ENCODE measurements at places on chromosomes 4 and X. TPM values are rescaled to one million over a fixed set of nuclear protein-coding genes. Genes with fewer than 3 reads are reported as not detected.

- peak; percentile 3 for DNase-seq
These were observed 52.6 kb downstream of the CPZ start for GRCh38 chr4:8644966-8645752.

- no peak for DNase-seq
These were observed 14.8 kb downstream of the ADGRA3 start for GRCh38 chr4:22500831-22501714.

GRCh38 chr4:99033956-99034355, 38.4 kb downstream of the METAP1 start:
- no peak for DNase-seq

- DNase-seq: no peak
These were observed 250.4 kb downstream of the GPM6A start for GRCh38 chr4:175561696-175562095.

DNA sequence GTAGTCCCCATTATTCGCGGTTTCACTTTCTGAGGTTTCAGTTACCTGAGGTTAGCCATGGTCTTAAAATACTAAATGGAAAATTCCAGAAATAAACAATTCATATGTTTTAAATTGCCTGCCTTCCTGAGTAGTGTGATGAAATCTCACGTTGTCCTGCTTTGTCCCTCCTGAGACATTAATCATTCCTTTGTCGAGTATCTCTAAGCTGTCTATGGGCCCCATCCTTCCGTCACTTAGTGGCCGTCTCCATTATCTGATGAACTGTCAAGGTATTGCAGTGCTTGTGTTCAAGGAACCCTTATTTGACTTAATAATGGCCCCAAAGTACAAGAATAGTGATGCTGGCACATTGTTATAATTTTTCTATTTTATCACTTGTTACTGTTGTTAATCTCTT, 94.8 kb downstream of the ADGRL3 start:
- DNase-seq: no peak

DNA sequence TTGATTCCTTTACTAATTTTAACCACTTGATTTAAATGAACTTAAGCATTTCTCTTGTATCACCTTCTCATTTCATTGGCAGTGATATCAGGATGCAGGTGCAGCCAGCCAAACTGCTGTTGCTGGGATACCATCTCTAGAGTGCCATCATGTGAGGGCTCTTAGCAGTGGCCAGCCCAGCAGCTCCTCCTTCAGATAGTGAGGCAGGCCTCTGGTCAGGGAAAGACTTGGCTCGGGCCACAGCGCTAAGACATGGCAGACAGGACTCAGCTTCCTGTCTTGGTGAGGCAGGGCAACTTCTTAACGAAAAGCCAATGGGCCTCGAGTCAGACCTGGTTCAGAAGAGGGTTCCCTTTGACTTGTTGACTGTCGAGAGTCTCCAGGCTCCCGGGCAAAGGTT, 50.0 kb downstream of the NOP14 start:
- no peak for DNase-seq

DNA sequence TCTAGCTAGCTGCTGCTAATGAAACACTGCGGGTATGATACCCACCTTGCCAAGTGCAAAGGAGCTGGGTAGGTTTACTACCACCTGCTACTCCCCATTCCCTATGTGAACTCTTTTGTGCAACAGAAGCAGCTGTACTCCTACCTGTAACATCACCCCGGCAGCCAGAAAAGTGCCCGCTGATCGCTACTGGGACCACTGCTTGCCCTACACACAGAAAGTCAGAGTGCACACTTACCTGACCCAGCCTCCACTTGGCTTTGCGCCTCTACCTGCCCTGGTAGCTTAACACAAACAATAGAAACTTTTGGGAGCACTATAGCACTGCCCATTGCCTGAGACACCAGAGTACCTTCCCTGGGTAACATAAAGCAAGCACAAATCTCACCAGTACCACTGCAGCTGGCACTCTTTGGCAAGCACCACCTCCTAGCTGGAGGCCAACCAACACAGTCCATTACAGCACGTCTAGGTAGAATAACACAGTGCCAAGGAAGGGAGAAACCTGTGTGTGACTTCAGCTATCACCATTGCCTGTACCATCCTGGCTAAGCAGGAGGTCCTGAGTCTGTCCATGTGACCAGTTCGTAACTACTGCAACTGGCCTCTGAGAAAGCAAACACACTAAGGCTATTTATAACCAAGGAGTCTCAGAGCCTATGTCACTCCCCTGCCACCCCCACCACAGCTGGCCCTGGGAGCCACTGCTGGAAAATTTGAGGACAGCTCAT, 80.1 kb downstream of the CENPC start:
- no peak for DNase-seq

The CCDC110 gene
- 2.1 TPM for total RNA-seq

- DNase-seq: no peak
These were observed 39.1 kb upstream of the MBTPS2 start for GRCh38 chrX:21800344-21800770.

DNA sequence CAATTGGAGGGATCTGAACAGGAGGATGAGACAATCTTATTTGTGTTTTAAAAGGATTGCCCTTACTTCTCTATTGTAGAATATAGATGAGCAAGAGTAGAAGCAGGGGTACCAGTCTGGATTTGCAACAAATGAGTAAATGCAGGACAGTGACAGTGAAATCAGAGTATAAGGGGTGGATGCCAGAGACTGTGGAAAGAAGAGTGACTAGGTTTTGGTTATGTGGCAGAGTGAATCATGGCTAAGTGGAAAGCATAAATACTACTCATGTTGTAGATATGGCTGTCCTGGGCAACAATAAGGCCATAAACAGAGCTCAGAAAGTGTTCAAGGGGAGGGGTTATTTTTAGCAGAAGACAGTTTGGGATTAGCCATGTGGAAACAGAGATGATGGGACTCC, 6.0 kb upstream of the VSIG4 start:
- no peak for DNase-seq

- DNase-seq: peak; percentile 7
These were observed 9.1 kb downstream of the ASMTL start for GRCh38 chrX:1443496-1444075.

DNA sequence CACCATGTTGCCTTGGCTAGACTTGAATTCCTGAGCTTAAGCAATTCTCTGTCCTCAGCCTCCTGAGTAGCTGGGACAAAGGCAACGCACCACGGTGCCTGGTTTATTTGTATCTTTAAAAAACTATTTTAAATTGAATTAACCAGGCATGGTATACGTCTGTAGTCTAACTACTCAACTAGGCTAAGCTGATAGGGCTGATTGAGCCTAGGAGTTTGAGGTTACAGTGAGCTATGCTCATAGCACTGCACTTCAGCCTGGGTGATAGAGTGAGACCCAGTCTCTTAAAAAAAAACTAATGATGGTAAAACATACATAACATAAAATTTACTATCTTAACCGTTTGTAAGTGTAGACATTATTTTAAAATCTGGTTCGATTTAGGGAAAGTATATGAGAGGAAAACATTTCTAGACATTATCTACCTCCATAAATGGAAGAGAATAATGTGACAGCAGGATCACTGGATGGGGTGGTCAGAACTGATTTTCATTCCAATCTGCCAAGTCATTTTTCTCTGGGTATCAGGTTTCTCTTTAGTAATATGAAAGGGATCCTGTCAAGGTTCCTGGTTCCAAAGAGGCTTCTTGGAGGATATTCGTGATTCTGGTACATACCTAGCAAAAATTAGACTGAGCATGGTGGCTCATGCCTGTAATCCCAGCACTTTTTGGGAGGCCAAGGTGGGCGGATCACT, 8.7 kb upstream of the ITGB1BP2 start:
- no peak for DNase-seq

The RPA4 gene
- 3.7 TPM for total RNA-seq

DNA sequence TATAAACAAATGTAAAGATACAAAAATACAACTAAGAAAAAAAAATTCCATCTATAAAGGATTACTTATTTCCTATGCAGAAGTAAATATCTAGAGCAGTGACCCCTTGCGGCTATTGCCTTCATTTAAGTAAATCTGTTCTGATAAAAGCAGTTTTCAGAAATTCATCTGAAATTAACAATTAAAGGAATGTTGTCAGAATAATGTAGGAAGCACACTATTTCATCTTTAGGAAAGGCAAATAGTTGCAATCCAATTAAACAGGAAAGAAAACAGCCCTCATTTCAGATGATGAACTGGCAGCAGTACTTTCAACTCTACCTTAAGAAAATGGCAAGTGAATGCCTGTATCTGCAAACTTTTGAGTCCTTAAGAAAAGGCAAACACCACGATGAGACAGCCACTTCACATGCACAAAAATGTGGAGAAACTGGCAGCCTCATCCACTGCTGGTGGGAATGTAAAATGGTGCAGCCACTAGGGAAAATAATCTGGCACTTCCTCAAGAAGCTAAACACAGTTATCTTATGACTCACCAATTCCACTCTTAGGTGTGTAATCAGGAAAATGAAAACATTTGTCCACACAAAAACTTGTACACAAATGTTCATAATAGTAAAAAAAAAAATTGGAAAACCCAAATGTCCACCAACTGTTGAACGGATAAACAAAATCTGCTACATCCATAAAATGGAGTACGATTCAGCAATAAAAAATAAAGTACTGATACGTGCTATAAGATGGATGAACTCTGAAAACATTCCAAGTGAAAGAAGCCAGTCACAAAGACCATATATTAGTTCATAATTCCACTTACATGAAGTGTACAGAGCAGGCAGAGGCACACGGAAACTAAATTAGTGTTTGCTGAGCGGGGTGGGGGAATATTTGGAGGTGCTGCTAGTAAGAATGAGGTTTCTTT, 2.0 kb upstream of the THAP9 start:
- no peak for DNase-seq

DNA sequence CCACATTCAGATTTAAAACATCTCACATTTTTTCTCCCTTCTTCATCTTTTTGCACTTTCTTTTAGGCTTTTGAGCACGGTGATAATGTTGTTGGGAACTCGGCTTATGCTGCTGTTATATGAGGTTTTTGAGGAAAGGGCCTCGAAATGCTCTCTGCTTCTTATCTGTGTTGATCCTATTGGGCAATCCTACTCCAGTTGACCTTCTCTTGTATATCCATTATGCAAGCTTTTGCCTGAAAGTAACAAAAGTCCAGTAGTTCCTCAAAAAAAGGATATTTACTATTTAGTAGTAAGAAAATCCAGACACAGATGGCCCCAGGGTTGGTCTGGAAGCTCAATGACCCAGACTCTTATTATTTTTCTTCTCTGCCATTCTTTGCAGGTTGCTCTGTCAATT, 57.7 kb upstream of the SPANXB1 start:
- DNase-seq: no peak

DNA sequence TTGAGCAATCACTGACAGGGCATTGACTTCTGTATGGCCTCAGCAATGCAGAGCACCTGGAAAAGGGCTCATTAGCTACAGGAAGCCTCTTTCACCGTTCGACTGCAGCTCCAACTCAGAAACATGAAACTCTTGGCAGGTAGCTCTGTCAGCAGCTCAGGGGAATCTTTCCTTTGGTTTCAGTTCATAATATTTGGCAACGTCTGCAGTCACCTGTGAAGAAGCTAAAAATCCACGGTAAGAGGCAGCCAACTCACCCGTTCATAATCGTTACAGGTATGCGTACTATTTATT, 354.9 kb downstream of the CAMK2D start:
- no peak for DNase-seq

- DNase-seq: no peak
These were observed 311.3 kb upstream of the HS3ST1 start for GRCh38 chr4:11739992-11740391.

The XIAP gene
- total RNA-seq: 50.3 TPM

DNA sequence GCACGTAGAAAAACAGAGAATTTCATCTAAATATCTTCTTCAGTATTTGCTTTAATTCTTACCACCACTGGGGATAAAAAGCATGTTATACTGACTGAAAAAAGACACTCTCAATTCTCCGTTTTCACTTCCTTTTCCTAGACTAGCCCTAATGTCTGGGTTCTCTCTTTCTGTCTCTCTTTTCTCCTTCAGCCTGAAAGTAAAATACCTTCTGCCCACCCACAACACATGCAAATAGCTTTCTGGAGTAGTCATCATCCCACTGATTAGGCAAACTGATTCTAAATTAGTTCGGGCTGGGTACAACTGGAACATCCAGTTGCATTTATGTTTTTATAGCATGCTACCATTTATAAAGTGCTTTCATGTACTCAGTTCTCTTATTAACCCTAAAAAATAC, 142.4 kb upstream of the ANKRD50 start:
- no peak for DNase-seq

The NOX1 gene
- total RNA-seq: not detected

The HPGDS gene
- total RNA-seq: 8.5 TPM

- no peak for DNase-seq
These were observed 17.8 kb upstream of the CHIC2 start for GRCh38 chr4:54082168-54082567.

- DNase-seq: no peak
These were observed 100.9 kb upstream of the RADX start for GRCh38 chrX:106510713-106511403.

DNA sequence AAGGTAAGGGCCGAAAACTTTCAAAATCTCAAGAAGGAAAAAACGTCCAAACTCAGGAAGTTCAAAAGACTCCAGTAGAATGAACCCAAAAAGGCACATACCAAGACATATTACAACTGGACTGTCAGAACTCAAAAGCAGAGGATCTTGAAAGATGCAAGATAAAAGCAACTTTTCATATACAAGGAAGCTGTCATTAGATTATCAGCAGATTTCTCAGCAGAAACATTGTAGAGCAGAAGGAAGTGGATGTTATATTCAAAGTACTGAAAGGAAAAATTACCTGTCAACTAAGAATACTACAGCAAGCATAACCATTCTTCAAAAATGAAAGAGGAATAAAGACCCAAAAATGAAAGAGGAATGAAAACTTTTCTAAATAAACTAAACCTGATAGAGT, 224.9 kb downstream of the FAT4 start:
- no peak for DNase-seq

DNA sequence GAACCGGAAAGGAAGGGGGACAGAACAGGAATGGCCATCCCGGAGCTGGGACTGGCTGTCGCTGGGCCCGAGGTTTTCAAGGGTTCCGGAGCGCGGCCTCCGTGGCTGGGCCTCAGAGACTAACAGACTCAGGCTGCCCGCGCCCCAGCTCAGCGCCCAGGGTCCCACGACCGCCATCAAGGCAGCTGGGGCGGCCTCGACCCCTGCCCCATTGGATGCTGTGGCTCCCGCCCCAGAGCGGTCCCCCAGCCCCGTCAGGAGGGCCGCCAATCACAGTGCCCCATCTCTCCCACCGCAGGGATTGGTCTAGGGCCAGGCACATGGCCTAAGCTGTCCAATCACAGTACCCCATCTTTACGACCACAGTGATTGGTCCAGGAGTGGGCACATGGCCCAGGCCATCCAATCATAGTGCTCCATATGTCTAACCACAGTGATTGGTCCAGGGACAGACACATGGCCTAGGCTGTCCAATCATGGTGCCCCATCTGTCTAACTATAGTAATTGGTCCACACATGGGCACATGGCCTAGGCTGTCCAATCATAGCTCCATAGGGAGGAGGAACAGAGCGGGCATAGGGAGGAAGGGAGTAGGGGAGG, 105.3 kb upstream of the NKX1-1 start:
- peak; percentile 53 for DNase-seq

The TCEAL4 gene
- total RNA-seq: 79.8 TPM

The KIT gene
- total RNA-seq: 61.1 TPM

All from uterus (tissue), 4 donors.